ENCODE measurements at places on chromosomes 3 and 15.

DNA sequence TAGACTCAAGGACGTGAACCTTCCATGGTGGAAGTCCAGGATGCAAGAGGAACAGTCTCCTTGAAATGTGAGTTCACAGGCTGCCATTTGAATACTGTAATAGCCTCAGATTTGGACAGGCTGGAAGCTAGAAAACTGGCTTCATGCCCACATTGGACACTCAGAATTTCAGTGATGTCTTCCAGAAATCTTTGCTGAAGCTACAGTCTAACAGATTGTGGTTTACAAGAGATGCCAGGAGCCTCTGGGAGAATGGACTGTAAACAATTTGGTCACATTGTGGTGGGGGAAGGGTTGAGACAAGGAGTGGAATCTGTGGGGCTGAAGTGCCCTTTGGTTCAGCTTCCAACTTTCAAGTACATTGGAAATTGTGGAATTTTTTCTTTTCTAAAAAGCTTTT is 252.0 kb upstream of the PROK2 start:
- DNase-seq = no peak

- DNase-seq = no peak
These were observed 87.0 kb upstream of the ALDH1L1 start for GRCh38 chr3:126267169-126267975.

GRCh38 chr3:127905556-127905955 is 9.5 kb upstream of the KBTBD12 start:
- DNase-seq = no peak

GRCh38 chr3:57927916-57928315 is 80.3 kb upstream of the FLNB start:
- DNase-seq = no peak

- peak; percentile 1 for DNase-seq
These were observed 17.1 kb downstream of the CCDC13 start for GRCh38 chr3:42755681-42756578.

GRCh38 chr3:62653796-62654195 is 221.4 kb downstream of the CADPS start:
- DNase-seq = no peak

DNA sequence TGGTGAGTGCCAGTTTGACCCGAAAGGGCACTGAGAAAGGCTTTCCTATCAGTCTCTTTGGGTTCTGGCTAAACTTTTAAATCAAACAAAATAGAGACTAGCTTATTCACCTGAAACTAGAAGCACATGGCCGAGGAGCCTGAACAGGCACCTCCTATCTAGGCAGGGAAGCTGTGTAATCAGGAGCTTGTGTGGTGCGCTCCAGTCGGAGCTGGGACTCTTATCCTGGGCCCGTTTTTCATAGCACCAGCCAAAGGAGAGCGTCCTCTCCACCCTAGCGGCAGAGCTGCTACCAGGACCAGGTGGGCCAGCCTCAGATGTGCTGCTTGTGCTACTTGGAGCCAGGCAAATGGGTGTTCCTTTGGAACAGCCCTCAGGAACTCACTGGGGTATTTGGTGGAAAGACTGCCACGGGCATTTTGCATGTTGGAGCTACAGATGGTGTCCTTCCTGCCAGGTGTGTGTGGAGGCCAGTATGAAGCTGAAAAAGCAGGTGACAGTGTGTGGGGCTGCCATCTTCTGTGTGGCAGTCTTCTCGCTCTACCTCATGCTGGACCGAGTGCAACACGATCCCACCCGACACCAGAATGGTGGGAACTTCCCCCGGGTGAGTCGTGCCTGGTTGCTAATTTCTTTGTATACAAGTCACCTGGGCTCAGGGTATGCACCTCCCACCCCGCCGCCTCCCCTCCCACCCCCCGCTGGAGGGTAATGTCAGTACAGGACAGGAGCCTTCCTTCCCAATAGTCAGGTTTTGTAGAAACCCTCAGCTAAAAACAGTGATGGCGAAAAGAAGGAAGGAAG is 833 bp downstream of the MAN2A2 start:
- DNase-seq = peak; percentile 67

- no peak for DNase-seq
These were observed 3.8 kb upstream of the SIAH2 start for GRCh38 chr3:150766742-150767141.

- no peak for DNase-seq
These were observed 141.1 kb downstream of the NR1D2 start for GRCh38 chr3:24086206-24086605.

- DNase-seq = no peak
These were observed 209.0 kb downstream of the MYRIP start for GRCh38 chr3:40018369-40018768.

DNA sequence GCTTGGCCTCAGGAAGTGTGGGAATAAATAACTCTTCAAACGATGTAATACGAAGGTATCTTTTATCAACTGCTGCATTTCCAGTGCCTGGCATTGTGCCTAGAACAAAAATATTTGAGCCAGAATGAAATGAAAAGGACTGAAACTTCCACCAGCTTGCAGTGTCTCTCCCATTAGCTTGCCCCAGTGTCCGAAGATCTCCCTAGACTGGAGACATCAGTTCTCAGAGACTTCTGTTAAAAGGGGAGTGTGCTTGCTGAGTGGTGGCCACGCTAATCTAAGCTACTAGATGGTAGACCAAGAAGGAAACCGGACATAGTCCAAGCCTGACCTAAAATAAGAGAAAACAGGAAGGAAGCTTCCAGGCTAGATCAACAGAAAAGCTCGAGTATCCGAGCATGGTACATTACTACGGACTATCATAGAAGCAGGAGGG is 28.6 kb downstream of the KCNAB1 start:
- DNase-seq = no peak

DNA sequence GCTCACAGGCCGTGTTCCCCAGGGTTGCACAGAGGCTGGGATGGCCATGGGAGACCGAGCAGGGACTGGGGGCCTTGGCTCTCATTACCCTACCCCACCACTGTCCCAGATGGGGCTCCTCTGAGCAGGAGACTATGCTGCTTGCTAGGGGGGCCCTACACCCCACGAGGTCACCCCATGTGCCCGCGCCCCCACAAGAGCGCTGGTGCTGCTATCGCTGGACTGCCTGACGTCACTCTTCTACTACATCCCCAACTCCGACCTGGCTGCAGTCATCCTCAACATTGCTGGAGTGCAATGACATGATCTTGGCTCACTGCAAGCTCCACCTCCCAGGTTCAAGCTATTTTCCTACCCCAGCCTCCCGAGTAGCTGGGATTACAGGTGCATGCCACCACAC is 307.7 kb downstream of the ARRDC4 start:
- no peak for DNase-seq

DNA sequence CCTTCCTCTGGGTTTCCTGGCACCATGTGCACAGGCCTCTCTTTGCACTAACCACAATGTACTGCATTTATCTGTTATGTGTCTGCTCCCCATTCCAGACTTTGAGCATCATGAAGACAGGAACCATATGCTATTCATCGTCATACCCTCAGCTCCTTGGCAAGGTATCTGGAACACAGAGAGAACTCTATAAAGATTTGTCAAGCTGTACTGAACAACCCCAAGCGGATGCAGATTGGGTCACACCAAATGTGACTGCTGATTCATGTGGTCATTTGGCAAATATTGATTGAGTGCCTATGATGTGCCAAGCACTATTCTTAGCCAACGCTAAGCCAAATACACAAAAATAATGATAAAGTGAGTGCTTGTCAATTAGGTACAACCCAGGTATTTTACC is 7.5 kb upstream of the MEGF11 start:
- DNase-seq = no peak
